ENCODE measurements at places on chromosomes 11 and 22.
A peak's percentile ranks its signal among the peaks of the same experiment; 100 is the strongest.

DNA sequence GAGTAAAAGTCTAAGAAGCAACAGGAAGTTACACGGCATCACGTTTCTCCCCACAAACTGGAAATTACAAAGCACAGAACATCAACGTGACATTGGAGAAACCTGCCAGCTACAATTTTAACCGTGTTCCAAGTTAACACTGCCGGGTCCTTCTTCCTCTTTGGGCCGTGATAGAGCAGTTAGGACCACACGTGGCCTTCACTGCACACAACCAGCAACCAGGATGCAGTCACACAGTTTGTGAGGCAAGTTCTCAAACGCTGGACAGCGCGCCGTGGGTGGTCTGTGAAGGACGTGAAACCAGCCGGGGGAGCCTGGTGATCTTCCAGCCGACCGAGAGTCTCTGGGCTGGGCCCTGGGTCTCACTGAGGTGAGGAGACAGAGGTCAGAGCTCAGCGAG is 14.6 kb downstream of the C11orf21 start:
- no peak for DNase-seq

GRCh38 chr11:88709567-88709966 is 356.2 kb downstream of the GRM5 start:
- no peak for DNase-seq

DNA sequence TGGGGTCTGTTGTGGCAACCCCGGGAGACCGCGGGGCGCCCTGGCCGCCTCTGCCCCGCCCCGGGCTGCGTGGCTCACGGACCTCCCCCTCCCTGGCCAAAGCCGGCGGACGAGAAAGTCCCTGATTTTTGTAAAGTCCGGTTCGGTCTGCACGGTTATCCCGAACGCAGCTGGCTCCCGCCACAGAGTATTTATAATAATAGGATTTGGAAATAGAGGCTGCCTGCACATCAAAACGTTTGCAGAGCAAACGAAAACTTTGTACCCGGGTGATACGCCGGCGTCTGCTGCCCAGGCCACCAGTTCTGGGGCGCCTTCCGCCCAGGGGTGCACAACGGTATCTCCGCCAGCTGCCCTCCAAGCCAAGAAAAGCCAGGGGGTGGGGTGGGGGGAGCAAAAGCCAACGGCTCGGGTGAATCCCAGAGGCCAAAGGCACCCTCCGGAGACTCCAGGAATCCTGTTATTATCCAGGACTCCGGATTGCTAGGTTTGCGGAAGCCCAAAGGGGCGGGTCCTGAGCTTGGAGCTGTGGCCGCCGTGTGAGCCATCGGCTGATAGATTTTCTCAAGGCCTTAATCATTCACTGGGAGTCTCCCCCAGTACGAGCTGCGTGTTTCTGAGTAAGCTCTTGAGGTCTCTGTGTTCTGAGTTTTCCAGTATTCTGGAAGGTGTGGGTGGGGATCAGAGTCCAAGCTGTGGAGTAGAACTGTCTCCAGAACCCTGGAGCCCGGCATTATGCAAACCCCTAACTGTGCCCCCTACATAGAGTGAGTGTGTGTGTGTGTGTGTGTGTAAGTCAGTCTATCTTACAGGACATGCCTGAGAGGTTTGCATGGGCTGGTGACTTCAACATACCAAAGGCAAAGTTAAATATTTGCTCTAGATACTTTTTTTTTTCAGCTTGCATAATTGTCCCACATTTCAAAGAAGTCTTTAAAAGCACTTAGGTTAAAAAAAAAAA is 673 bp upstream of the SHANK2 start:
- no peak for DNase-seq

- DNase-seq: no peak
Observed at GRCh38 chr11:1106387-1106786, 31.7 kb downstream of the MUC2 start.

DNA sequence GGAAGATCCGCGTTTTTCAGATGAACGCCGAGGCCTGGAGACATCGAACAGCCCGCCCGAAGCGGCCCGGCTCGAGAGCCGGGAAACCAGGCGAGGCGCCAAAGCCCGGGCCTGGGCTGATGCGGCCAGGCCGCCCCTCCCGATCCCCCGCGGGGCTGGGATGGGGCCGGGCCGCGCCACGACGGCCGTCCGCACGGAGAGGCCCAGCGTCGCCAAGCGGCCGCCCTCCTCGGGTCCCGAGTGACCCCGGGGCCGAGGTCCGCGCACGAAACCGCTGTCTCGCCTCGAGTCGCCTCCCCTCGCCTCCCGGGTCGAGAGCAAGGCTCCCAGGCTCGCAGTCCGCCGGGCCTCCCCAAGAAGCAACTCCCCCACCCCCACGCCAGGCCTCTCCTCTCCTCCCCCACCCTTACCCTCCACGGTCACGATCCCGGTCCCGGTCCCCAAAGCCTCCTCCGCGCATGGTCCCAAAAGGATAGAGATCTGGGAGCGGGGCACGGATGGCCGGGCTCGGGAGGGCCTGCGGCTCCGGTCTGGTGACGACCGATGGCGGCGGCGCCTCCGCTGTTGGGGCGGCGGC is 482 bp downstream of the DDX17 start:
- peak; percentile 49 for DNase-seq

DNA sequence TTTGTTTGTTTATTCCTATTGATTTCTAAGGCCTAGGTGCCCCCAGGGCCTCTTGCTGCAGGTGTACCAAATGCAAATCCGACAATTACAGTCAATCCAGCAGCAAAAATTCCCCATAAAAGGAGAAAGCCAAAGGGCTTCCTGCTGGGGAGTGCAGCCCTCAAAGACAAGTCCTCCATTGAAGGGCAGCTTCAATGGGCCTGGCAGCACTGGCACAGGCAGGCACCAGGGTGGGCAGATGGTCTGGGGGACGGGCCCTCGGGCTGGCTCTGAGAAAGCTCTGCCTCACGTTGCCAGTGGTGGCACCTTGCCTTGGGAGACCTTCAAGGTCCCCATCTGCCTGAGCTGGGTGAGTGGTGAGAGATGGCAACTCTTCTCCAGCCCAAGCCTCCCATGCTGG is 128.0 kb downstream of the DSCAML1 start:
- peak; percentile 98 for DNase-seq

DNA sequence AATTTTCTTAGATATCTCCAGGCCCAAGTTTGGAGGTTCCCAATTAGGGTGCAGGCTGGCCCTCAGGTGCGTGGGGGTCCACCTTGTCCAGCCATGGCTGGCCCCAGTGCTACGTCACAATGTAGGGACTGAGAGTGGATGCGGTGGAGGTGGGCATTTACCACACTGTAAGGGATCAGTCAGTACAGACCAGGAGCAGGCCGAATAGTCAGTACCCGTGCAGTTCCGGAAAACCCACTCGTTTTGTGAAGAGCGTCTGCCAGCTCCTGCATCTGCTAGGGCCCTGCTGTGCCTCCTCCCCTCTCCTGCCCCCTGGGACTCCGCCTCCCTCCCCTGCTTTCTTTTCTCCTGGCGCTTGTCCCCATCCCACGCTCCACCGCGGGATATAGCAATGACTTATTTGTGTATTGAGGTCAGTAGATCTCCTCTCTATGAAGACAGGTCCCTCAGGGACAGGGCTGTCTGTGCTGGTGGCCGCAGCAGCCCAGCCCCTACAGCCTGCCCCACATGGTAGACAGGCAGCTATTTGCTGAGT is 50.4 kb upstream of the SEPTIN5 start:
- peak; percentile 47 for DNase-seq

- DNase-seq: peak; percentile 65
Observed at GRCh38 chr11:68447015-68447801, 13.3 kb upstream of the PPP6R3 start.

DNA sequence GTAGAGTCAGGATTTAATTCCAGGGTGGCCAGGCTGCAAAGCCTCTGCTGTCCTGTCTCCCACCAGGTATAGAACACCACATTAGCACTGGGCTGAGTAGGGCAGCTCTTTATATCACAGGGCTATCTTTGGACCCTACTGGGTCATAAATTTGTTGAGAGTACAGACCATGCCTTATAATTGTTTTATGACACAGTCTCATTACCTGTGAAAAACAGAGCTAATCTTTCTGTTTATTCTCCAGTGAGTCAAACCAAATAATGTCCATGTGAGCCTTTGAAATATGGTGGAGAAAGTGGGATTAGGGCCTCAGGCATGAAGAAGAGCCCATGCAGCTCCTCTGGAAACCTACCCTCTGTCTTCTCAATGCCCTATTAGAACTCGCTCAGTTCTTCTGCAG is 49.6 kb upstream of the KIRREL3 start:
- peak; percentile 41 for DNase-seq

- no peak for DNase-seq
Observed at GRCh38 chr11:35358391-35358790, 61.0 kb downstream of the SLC1A2 start.

- DNase-seq: peak; percentile 48
Observed at GRCh38 chr11:65918211-65919140, at the start of gene C11orf68. TSS of gene C11orf68 (minus strand) at chr11:65919062. CDS start at chr11:65919031, 31 bp downstream.

DNA sequence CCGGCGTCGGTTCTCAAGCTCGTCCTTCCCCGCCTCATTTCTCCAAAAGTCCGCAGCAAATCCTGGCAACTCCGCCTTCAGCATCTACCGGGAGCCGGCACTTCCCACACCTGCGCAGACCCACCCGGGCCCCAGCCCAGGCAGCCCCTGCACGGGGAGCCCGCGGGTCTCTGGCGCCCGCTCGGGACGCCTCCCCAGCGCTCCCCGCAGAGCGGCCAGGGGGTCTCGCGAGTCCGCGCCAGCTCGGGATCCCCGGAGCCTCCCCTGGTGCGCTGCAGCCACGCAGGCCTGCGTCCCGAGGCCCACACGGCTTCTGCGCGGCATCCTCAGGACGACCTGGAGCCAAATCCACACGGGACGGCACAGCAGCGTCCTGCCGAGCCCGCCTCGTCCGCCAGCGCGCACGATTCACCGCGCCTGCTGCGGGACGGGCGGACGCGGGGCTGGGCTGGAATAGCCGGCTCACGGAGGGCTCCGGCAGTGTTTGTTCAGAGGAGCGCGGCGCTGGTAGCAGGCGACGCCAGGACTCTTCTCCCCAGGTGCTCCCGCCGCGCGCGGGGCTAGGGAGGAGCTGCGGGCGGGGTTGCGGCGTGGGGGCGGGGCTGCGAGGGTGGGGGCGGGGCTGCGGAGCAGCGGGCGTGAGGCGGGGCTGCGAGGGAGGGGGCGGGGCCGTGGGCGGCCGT is 816 bp upstream of the PHRF1 start:
- peak; percentile 90 for DNase-seq
